Fibroblast of skin of back (primary cell): ENCODE measurements at places on chromosomes 2 and 18.
A peak's percentile ranks its signal among the peaks of the same experiment; 100 is the strongest.

DNA sequence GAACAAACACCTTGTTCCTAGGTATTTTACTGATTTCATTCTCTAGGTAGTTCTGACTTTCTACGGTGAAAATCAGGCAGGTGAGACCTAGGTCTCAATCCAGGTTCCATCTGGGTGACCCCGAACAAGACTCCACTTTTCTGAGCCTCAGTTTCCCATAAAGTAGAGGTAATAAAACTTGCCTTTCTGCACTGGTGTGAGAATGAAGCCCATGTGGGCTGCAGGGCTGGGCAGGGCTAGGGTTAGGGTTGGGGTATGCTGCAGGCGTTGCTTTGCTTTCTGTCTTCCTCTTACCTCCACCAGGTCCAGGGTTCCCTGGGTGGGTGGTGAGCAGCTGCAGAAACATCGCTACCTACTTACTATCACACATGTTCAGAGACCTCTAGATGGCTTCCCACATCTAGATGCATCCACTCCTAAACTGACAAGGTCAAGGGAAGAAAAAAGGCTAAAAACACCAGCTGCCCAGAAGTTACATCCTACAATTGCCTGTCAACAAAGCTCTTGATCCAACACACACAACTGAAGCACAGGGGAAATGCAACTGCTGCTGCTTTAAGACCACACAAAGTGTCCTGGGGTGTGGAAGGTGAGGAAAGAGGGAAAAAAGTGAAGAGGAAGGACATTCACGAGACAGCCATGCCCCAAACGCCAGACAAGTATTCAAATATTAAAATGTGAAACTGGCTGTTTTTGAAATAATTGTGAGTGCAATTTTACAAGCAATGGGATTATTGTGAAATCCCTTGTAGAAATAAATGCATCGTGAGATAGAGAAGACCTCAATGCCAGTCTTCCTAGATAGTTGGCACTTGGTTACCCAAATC is 23.5 kb downstream of the MBP start:
- no peak for DNase-seq

GRCh38 chr2:15334644-15335326 is 226.3 kb downstream of the NBAS start:
- peak; percentile 75 for DNase-seq

GRCh38 chr2:150134223-150134857 is 353.1 kb downstream of the RND3 start:
- no peak for DNase-seq

GRCh38 chr2:171956135-171956825 is 34.0 kb downstream of the HAT1 start:
- no peak for DNase-seq

DNA sequence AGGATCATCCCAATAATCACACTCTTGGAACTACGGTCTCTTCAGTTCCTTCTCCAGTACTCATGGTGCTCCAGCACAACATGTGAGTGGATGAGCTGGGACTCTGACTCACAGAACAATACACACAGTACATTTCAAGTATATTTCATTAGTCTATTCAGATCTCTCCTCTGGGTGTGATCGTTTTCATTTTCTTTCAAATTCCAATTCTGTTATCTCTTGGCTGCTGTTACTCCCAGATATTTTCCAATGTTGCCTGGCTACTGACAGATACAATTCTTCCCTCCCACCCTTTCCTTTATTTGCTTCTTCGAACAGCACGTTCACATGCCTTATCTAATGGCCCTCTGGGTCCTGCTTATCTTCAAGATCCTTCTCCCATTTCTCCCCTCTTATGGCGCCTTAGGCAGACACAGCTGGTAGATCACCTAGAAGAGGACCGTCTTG is 216.0 kb downstream of the ACKR3 start:
- DNase-seq = peak; percentile 60

GRCh38 chr2:75512455-75513212 is 48.1 kb downstream of the EVA1A start:
- no peak for DNase-seq

DNA sequence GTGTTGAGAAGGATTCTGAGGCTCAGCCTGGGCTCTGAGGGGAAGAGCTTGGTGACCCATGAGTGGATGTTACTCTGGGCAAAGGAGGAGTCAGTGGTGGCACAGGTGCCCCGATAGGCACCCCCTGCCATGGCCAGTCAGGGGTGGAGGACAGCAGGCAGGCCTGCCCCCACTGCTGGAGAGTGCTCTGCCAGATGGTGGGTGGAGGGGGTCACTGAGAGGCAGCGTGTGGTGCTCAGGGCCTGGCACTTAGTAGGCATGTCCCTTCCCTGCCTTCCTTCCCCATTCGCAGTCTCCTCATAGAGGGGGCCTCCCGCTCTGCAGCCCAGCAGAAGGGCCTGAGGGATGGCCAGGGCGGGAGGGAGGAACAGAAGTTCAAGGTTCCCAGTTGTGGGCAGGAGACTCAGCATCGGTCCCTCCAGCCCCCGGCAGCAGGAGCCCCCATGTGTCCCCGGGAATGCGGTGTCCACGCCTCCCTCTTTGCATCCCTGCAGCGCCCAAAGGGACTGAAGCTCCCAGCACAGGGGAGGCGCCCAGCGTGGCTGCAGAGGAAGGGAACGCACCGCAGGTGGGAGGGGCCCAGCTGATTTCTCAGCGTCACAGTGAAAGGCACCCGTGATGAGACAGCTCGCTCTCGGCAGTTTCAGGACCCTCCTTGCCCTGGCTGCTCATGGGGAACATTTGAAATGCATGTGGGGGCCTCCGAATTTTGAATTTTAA is 5.7 kb upstream of the SNED1 start:
- no peak for DNase-seq
